ENCODE measurements at places on chromosomes 6 and 20. TPM values are rescaled to one million over a fixed set of nuclear protein-coding genes. Genes with fewer than 3 reads are reported as not detected.

GRCh38 chr6:90612313-90612680, 25.4 kb upstream of the MAP3K7 start:
- DNase-seq: no peak

DNA sequence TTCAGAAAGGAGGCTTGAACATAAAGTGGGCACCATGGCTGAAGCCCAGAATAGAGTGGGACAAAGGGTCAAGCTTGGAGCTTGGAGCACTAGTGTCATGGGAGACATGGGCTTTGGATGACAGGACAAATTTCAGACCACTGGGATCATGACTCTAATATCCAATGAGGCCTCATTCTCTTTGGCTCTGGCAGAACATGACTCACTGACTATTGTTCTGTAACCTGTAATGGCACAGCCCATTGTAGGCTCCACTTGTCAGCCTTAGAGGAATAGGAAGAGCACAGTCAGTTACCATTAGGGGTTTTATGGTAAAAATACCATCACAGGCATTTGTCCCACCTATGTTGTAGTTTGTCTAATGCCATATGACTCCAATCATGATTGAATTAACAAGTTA, 34.0 kb upstream of the MMS22L start:
- DNase-seq: no peak

GJA1 gene
- 213 TPM for total RNA-seq

ASXL1 gene
- total RNA-seq: 102 TPM

GRCh38 chr20:42775037-42775436, 414.7 kb downstream of the PTPRT start:
- DNase-seq: no peak

DNA sequence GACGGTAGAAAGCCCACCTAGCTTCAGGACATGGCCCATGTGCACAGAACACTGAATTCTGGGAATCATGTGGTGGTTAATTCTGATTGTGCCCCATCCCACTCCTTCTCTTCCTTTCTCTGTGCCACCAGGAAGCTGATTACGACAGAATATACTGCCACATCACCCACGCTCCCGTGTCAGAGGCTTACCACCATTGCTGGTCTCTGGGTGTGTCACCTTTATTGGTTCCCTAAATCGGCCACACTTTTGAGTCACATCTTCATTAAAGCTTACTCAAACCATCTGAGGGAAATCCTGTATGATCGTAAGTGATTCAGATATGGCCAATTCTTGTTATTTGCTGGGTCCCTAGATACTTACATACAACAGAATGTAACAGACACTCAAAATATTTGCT, 3.1 kb downstream of the TRMT6 start:
- DNase-seq: no peak

NOX3 gene
- not detected for total RNA-seq

FOXP4 gene
- 31.6 TPM for total RNA-seq

FILIP1 gene
- total RNA-seq: 34.4 TPM

FBXO30 gene
- total RNA-seq: 17.2 TPM

UTRN gene
- total RNA-seq: 238 TPM

DNA sequence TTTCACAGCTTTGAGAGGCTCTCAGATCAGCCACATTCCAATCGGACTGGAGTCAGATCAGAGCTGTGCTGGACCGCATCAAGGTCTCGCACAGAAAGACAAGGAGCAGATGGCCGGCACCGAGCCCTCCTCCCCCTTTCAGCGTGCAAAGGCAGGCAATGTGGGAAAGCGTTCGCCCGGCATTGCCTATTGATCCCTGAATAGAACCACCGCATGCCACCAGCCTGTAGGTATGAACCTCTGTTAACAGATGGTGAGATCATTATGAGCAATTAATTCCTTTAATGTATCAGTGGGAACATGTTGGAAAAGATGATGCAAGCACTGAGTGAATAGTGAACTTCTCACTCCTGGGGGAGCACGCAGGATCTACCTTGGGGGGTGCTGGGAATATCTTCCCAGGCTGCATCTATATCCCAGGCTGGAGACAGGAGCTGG, 117.5 kb upstream of the ID4 start:
- no peak for DNase-seq

GRCh38 chr20:10659651-10660601, 13.9 kb downstream of the JAG1 start:
- no peak for DNase-seq

- no peak for DNase-seq
These were observed 4.1 kb upstream of the SPATA2 start for GRCh38 chr20:49919461-49919860.

GRCh38 chr6:45933855-45934254, 81.8 kb downstream of the CLIC5 start:
- no peak for DNase-seq

DNA sequence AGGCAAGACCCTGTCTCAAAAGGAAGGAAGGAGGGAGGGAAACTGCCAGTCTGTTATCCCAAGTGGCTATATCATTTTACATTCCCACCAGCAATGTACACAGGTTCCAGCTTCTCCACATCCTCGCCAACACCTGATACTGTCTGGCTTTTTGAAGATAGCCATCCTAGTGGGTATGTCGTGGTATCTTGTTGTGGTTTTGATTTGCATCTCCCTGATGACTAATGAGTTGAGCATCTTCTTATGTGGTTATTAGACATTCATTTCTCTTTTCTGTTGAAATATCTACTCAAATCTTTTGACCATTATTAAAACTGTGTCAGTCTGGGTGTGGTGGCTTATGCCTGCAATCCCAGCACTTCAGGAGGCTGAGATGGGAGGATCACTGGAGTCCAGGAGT, 47.9 kb upstream of the ARID1B start:
- DNase-seq: no peak

SCRT2 gene
- total RNA-seq: not detected

DEFB124 gene
- 7.6 TPM for total RNA-seq

CRISP2 gene
- not detected for total RNA-seq

DNA sequence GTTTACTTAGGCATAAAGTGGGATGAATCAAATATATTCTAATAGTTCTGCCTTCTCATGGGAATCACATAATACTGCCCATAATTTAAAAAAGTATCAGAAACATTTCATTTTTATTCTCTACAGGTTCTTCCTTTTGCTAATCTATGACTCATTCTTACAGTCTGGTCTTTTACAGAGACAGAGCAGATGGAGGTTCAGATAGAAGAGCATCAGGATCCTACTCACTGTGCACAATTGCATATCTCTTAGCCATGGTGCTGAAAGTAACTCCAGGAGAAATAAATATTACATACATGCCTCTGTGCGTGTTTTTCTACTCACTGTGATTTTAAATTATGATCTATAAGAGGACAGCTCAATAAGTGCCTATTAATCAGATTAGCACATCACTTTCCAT, 16.3 kb upstream of the OR2B6 start:
- no peak for DNase-seq

- DNase-seq: no peak
These were observed 171.7 kb downstream of the HIVEP2 start for GRCh38 chr6:142773324-142773723.

Data from aorta (tissue), 5 donors.